ENCODE measurements at places on chromosomes 16 and 17. TPM values are rescaled to one million over a fixed set of nuclear protein-coding genes. Genes with fewer than 3 reads are reported as not detected.
A peak's percentile ranks its signal among the peaks of the same experiment; 100 is the strongest.

DNA sequence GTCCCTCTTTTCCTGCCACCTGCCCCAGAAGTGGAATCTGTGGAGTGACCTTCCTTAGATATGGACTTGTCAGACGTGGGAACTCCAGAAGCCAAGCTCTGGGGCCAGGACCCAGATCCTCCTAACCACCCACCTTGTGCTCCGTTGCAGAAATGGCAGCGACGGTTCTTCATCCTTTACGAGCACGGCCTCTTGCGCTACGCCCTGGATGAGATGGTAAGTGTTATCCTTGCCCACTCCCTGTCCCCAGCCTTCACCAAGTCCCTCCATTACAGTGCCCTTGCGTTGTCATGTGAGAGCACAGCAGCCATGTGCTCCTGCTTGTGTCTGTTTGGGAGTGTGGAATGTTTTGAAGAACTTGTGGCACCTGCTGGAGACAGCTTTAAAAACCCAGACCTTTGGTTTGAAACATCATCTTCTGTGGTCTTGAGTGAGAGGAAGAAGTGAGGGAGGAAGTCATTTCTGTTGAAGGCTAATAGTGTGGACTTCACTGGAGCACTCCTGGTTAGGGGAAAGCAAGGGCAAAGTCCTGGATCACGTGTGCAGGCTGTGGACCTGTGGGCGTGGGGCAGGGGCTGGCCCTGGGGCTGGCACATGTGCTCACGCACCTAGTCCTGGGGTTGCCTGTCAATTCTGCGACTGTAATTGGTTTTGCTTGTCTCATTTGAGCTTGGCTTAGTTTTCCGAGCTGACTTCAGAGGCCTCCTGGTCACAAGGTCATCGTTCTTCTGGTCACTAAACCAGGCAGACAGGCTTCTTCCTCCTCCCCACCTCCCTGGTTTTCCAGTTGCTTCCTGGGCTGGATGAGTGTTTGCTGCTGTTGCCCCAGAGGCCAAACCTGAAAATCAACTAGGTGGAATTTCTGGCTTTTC lies 35.8 kb downstream of the MPRIP start:
- H3K4me1 ChIP-seq, result peaks cover 37% of the 10 kb centered on the region
- no peak overlapping the region for H3K27ac ChIP-seq
- H3K27me3 ChIP-seq, result no peaks in the 10 kb centered on the region
- H3K4me3 ChIP-seq, result no peak overlapping the region
- peaks cover 21% of the 10 kb centered on the region for H3K36me3 ChIP-seq

Gene NLRC5
- 54.4 TPM for total RNA-seq

GRCh38 chr16:31243734-31244670 lies 15.8 kb upstream of the ITGAM start:
- H3K27ac ChIP-seq, result no peak overlapping the region
- H3K4me3 ChIP-seq, result no peak overlapping the region
- H3K4me1 ChIP-seq, result no peaks in the 10 kb centered on the region
- no peak for DNase-seq
- H3K36me3 ChIP-seq, result no peaks in the 10 kb centered on the region

Gene BCO1
- not detected for total RNA-seq

DNA sequence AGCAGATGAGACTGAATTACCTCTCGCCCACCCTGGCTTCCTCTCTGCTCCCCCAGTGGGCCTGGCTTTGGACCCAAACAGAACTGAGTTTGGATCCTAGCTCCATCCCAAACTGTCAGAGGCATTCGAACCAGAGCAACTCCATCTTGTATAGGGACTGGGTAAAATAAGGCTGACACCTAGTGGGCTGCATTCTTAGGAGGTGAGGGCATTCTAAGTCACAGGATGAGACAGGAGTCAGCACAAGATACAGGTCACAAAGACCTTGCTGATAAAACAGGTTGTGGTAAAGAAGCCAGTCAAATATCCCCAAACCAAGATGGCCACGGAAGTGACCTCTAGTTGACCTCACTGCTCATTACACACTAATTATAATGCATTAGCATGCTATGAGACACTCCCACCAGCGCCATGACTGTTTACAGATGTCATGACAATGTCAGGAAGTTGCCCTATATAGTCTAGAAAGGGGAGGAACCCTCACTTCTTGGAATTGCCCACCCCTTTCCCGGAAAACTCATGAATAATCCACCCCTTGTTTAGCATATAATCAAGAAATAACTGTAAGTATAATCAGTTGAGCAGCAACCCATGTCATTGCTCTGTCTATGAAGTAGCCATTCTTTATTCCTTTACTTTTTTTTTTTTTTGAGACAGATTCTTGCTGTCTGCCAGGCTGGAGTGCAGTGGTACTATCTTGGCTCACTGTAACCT lies 44.4 kb downstream of the LYRM1 start:
- no peaks in the 10 kb centered on the region for H3K4me1 ChIP-seq
- H3K36me3 ChIP-seq, result no peaks in the 10 kb centered on the region
- H3K27ac ChIP-seq, result no peak overlapping the region
- no peaks in the 10 kb centered on the region for H3K27me3 ChIP-seq
- no peak overlapping the region for H3K4me3 ChIP-seq
- no peak for DNase-seq

Gene DHRS7C
- total RNA-seq, result not detected

- H3K36me3 ChIP-seq, result no peaks in the 10 kb centered on the region
- no peaks in the 10 kb centered on the region for H3K27me3 ChIP-seq
- H3K4me1 ChIP-seq, result no peaks in the 10 kb centered on the region
- DNase-seq, result no peak
- no peak overlapping the region for H3K4me3 ChIP-seq
Measured at GRCh38 chr16:49269201-49269600, 12.4 kb downstream of the CBLN1 start.

Gene RAB37
- 2.2 TPM for total RNA-seq

- no peaks in the 10 kb centered on the region for H3K4me1 ChIP-seq
- H3K27me3 ChIP-seq, result no peaks in the 10 kb centered on the region
- H3K27ac ChIP-seq, result no peak overlapping the region
- H3K4me3 ChIP-seq, result no peak overlapping the region
- H3K36me3 ChIP-seq, result no peaks in the 10 kb centered on the region
Measured at GRCh38 chr17:80866050-80866793, 125.4 kb upstream of the CHMP6 start.

GRCh38 chr16:88789594-88789993 lies 4.6 kb upstream of the PIEZO1 start:
- no peak overlapping the region for H3K27ac ChIP-seq
- no peaks in the 10 kb centered on the region for H3K36me3 ChIP-seq

Gene YBX2
- not detected for total RNA-seq

DNA sequence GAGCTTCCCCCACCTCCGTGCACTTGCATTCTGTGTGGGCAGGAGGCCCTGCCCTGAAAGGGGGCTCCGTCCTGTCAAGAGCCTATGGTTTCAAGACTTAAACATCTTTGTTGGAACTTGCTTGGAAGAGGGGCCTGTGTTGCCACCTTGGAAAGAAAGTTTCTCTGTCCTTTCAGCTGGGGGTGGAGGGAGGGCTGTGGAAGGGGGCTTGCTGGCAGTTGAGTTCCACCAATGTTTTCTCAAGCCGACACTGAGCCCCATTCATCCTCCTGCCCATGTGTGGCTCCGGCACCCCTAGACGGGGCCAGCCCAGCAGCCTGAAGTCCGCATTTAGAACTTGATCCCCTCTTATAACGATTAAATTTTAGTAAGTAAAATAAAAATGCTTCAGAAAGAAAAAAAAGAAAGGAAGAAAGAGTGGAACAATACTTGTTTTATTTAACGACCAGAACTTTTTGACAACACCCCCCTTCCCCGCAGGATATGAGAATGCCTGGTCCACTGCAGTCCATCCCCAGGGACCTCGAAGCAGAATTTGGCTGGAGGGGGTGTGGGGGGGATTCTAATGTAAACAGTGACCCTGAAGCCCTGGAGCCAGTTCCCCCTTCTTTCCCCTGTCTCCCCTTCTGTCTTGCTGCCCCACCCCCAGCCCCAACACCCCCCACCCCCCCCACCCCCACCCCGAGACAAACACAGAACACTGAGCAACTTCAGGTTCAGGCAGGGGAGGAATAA lies 26.9 kb upstream of the CLEC18A start:
- no peaks in the 10 kb centered on the region for H3K27me3 ChIP-seq
- peaks cover 26% of the 10 kb centered on the region for H3K4me1 ChIP-seq
- DNase-seq, result no peak
- H3K36me3 ChIP-seq, result peaks cover 6% of the 10 kb centered on the region
- peak overlapping the region; percentile 78 for H3K4me3 ChIP-seq
- peak overlapping the region; percentile 96 for H3K27ac ChIP-seq

Gene BEAN1
- total RNA-seq, result not detected

DNA sequence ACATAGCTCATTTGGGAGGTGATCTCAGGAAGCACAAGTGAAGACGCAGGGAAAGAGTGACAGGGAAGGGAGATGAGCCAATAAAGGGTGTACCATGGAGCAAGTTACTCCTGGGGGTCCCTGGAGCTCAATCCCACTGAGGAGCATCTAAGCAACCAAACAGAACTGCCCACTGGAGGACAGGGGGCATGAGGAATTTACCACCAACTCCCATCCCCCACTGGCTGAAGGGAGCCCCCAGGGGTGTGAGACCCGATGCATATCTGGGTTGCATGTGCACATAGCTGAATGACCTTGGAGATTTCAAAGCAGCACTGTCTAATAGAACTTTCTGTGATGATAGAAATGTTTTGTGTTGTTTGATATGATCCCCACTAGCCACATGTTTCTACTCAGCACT lies 29.6 kb downstream of the C16orf82 start:
- no peaks in the 10 kb centered on the region for H3K4me1 ChIP-seq
- no peak overlapping the region for H3K27ac ChIP-seq
- no peak overlapping the region for H3K4me3 ChIP-seq
- H3K36me3 ChIP-seq, result no peaks in the 10 kb centered on the region
- H3K27me3 ChIP-seq, result no peaks in the 10 kb centered on the region

DNA sequence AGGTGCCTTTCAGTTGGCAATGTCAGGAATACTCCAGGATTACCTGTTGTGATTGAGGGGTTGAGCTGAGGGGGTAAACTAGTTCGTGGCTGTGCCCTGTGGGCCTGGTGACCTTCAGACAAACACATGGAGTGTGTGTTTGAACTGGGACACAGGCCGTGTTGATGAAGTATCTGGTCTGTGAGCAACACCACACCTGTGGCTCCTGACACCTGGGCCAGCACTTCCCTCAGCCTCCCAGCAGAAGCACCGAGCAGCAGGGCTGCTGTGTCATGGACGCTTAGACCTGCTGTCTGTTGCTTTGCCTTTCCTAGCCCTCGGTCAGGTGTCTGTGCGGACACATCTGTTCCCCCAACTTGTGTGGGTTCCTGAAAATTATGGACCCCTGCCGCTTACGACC lies 82.9 kb downstream of the KSR1 start:
- H3K27me3 ChIP-seq, result no peaks in the 10 kb centered on the region
- H3K27ac ChIP-seq, result no peak overlapping the region
- H3K4me3 ChIP-seq, result no peak overlapping the region
- peaks cover 36% of the 10 kb centered on the region for H3K4me1 ChIP-seq

Gene PSMC3IP
- total RNA-seq, result not detected

DNA sequence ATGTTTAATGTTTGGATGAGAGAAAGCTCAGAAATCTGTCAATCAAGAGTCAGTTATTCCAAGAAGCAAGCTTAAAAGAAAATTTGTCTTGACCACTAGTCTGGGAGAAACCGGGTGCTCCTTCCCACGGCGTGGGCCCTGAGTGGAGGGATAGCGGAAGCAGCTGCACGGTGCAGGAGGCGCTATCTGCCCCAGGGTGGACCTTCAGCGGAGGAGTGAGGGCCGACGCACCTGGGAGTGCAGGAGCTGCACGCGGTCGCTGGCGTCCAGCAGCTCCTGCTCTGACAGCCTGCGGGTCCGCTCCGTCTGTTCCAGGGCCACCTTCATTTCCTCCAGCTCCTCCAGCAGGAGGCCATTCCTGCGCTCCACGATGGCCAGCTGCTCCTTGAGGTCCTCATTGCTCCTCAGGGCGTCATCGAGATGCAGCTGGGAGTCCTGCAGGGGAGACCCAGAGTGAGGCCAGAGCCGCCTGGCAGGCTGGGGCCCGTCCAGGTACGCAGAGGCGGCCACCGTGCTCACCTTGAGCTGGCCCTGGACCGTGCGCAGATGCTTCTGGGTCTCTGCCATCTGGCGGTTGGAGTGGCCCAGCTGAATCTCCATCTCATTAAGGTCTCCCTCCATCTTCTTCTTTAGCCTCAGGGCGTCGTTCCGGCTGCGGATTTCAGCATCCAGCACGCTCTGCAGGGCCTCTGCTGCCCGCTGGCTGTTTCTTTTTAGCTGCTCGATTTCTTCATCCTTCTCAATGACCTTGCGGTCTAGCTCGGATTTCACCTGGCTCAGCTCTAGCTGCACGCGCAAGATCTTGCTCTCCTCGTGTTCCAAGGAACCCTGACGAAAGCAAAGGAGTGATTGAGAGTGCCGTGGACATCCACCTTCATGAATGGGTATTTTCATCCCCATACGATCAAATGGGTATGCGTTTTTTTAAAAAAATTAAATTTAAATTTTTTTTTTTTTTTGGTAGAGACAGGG lies 63.5 kb downstream of the MYH13 start:
- H3K27me3 ChIP-seq, result no peaks in the 10 kb centered on the region
- H3K36me3 ChIP-seq, result no peaks in the 10 kb centered on the region
- DNase-seq, result no peak
- no peak overlapping the region for H3K27ac ChIP-seq

Gene OSGIN1
- 16.2 TPM for total RNA-seq

- no peak overlapping the region for H3K27ac ChIP-seq
- peaks cover 6% of the 10 kb centered on the region for H3K4me1 ChIP-seq
- H3K27me3 ChIP-seq, result no peaks in the 10 kb centered on the region
- DNase-seq, result no peak
- no peak overlapping the region for H3K4me3 ChIP-seq
Measured at GRCh38 chr17:69048634-69049033, 12.1 kb downstream of the ABCA9 start.

DNA sequence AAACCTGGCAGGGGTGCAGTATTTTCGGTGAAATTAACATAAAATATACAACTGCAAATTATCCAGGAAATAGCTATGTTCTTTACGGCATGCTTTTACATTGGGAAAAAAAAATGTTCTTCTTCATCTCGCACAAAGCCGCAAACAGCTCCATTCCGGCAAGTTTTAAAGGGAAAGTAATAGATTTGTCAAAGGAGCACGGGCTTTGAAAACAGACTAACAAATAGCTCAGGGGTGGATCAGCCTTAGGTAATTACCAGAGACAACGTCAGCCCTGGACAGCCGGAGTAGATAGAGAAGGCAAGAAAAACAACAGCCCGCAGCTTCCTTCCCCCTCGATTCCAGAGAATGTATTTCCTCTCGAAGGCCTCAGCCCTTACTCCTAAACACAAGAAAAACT lies 222.5 kb downstream of the C16orf78 start:
- peaks cover 20% of the 10 kb centered on the region for H3K4me1 ChIP-seq
- H3K27ac ChIP-seq, result no peak overlapping the region
- no peaks in the 10 kb centered on the region for H3K36me3 ChIP-seq
- H3K4me3 ChIP-seq, result peak overlapping the region; percentile 59
- no peaks in the 10 kb centered on the region for H3K27me3 ChIP-seq
- DNase-seq, result no peak

Gene LHX1
- total RNA-seq, result not detected

Gene CFAP119
- total RNA-seq, result 1.2 TPM

Measured in thoracic aorta (tissue), 2 donors.